ENCODE measurements at places on chromosomes 1 and 21. TPM values are rescaled to one million over a fixed set of nuclear protein-coding genes. Genes with fewer than 3 reads are reported as not detected.

Gene PDE9A
- polyA plus RNA-seq: not detected

Gene SPRR1B
- not detected for polyA plus RNA-seq

Gene A3GALT2
- polyA plus RNA-seq: not detected

Gene JAM2
- 0.15 TPM for polyA plus RNA-seq

Gene ZFP69B
- polyA plus RNA-seq: 0.95 TPM

Gene UBE2U
- not detected for polyA plus RNA-seq

Gene ADGRL4
- not detected for polyA plus RNA-seq

Gene MCOLN3
- 0.19 TPM for polyA plus RNA-seq

Gene ZC3H11A
- polyA plus RNA-seq: 52.7 TPM

Gene HOOK1
- 5.7 TPM for polyA plus RNA-seq

Gene CFAP107
- not detected for polyA plus RNA-seq

Gene SPRR2G
- polyA plus RNA-seq: not detected

Gene MYBPHL
- not detected for polyA plus RNA-seq

Gene RBM11
- polyA plus RNA-seq: 2.9 TPM
